ENCODE measurements at places on chromosomes 12 and 14.

- no peak for DNase-seq
These were observed 4.9 kb downstream of the SVOP start for GRCh38 chr12:109016016-109016415.

GRCh38 chr12:82507686-82508085, 149.4 kb downstream of the METTL25 start:
- no peak for DNase-seq

DNA sequence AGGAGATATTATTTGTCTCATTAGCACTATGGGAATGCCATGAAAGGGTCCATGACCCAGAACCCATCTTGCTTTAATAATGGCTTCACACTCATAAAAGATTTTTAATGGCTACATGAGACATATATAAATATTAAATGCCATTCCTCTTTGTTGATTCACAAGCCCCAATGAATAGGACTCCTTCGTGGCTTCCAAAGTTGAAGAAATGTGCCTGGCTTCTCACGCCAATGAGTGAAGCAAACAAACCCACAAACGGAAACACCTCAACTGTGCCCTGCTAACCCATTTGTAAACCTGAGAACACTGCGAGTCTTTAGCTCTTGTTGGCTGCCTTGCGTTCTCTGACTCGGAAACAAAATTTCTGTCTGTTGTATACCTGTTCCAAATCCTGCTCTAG, 381.7 kb upstream of the DDHD1 start:
- DNase-seq = no peak

- no peak for DNase-seq
These were observed 98.9 kb downstream of the HMGA2 start for GRCh38 chr12:65923228-65923627.

DNA sequence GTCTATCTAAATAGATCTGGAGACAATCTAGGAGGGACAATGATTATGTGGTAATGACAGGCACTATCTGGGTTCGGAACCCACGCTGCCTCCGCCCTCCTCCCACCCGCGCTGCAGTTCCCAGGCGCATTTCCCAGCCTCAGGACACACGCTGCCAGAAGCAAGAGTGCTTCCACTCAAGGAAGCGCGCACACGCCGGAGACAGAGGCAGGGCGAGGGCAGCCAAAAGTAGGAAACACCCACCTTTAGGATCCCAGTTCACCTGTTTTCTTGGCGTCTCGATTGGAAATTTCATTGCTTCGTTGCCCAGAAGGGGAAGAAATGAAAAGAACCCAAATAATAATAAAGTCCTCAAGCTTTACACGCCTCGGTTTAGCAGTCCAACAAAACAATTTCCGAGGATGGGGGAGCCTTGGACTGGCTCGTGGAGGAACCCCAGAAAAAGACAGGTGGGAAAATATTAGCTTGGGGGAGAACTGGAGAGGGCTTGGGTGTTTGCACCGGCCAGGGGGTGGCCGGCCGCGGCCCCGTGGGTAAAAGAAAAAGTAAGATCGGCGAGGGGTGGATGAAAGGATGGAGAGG, 474 bp downstream of the KCNK10 start:
- no peak for DNase-seq

DNA sequence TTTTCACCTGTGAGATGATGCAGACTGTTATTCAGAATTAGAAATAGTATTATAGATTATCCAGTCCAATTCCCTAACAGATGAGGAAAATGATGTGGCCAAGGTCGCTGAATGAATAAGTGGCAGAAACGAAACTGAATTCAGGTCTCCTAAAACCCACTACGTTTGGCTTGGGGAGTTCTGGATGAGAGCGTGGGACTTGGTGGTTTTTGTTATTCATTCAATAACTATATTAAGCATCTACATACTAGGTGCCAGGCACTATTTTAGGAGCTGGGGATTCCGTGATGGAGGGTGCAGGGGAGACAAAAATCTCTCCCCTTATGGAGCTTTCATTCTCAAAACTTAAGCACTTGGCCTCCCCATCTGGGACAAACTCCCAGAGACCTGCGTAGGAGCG, 813 bp upstream of the CCDC184 start:
- no peak for DNase-seq

DNA sequence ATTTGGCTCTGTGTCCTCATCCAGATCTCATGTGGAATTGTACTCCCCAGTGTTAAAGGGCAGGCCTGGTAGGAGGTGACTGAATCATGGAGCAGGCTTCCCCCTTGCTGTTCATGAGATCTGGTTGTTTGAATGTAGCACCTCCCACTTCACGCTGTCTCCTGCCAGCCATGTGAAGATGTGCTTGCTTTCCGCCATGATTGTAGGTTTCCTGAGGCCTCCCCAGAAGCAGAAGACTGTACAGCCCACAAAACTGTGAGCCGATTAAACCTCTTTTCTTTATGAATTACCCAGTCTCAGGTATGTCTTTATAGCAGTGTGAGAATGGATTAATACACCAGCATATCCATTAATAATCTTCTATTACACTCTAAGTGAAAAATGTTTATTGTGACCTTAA, 70.2 kb downstream of the BAZ1A start:
- DNase-seq = no peak

DNA sequence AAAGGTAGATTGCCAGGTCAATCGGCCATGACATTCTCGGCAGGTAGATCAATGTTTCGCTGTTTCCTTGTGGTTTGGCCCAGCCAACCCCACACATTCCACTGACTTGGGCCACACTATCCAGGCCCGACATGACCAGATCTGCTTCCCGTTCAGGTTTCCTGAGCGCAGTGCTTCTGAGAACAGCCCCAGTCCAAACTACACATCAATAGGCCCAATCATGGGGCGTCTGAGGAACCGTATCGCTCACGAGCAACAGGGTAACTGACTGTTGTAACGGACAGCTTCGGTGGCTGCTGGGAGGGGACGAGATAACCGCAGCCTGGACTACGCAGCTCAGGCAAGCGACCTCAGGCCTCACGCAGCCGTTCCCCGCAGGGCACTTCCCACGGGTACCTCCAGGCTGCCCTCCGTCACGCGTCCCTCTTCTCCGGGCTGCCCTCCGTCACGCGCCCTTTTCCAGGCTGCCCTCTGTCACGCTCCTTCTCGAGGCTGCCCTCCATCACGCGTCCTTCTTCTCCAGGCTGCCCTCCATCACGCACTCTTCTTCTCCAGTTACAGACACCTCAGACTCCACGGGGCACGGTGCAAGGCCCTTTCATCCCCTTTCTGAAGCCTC, 14.7 kb downstream of the ZNF605 start:
- DNase-seq = no peak

DNA sequence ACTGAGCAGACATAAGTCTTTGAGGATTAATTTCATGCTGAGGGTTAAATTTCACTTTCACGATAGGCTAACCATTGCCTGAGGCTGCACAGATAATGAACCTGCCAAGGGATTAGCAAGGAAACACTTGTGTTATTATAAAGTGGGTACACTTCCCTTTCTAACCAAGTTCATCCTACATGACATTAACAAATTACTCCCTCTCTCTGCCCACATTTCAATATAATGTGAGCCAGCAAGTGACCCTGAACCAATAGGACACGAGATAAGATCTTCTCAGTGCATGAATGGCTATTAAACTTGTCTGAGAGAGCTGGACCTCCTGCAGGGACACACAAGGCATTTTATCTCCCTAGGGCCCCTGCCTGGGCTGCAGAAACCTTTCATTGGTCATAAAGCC, 173.5 kb downstream of the PAX9 start:
- no peak for DNase-seq

DNA sequence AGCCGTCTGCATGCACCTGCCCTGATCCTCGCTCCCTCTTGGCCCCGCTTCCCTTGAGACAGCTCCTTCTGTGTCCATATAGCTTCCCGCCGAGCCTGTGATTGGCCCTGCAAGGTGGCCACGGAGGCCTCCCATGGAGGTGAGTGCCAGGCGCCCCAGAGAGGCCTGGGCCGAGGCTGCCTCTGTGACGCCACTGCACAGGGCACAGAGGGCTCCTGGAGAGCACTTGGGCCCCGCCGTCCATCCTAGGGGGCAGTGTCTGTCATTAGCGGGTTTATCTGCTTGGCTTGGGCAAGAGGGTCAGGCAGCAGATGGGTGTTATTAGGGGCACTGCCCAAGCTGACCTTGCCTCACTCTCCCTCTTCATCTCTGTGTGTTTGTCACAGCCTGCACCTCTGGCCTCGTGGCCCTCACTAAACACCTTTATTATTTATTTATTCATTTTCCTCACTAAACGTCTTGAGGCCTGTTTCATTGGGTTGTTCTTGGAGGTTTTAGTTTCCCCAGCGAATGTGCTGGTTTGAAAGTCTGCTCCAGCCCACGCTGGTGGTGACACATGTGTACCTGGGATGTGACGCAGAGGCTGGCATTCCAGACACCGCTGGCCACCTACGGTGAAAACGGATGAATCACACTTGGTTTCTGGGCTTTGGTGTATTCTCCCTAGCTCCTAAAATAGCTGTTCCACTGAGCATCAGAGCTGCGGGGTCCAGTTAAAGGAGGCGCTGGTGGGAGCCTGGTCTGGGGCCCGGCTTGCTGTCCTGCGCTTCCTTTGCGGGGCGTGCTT, 5.9 kb downstream of the ZFYVE21 start:
- DNase-seq = no peak
